ENCODE measurements at places on chromosomes 7 and 10. TPM values are rescaled to one million over a fixed set of nuclear protein-coding genes. Genes with fewer than 3 reads are reported as not detected.

DNA sequence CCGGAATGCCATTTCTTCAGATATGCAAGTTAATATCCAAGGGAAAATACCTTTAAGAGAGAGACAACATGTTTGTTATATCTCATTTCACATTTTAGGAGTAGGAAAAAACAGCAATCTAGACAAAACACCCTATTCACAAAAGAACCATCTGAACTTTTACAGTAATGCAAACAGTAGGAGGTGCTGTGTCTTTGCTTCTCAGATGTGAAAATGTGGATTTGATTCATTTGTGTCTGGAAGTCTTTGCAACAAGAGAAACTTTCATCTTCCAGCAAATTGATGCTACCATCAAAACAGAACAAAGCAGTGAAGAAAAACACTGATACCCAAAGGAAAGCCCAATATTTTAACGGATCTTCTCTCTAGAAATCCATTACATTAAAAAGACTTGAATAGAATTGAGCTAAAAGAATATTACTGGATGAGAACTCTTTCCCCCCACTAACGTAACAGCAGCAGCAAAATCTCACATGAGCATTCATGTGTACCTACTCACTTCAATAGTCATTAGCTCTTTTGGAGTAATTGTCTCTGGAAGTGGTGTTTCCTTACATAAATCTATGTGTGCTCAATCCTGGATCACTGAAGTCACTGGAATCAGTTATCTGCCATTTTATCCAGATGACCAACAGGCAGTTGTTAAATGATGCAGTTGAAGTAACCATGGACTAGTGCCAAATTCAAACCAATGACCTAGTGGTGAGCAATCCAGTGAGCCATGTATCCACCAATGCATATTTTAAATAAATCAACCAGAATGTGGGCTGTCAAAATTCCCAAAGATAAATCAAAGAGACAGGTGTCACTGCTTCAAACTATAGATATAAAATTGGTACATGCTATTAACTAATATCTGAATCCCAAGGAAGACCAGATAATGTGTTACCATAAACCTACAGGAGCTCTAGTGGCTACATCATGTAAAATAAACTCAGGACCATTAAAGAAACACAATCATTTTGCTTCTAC lies 1.8 kb downstream of the SEMA3C start:
- no peak overlapping the region for H3K27ac ChIP-seq
- no peak overlapping the region for H3K4me3 ChIP-seq
- peaks cover 10% of the 10 kb centered on the region for H3K4me1 ChIP-seq

- peak; percentile 36 for DNase-seq
- H3K4me1 ChIP-seq = no peaks in the 10 kb centered on the region
- no peaks in the 10 kb centered on the region for H3K27me3 ChIP-seq
- H3K27ac ChIP-seq = no peak overlapping the region
Measured at GRCh38 chr7:4129481-4130122, 552.5 kb upstream of the FOXK1 start.

GRCh38 chr7:143299346-143299745 lies 11.2 kb downstream of the CASP2 start:
- H3K27ac ChIP-seq = no peak overlapping the region
- H3K27me3 ChIP-seq = no peaks in the 10 kb centered on the region
- peaks cover 27% of the 10 kb centered on the region for H3K4me1 ChIP-seq
- DNase-seq = no peak
- H3K4me3 ChIP-seq = no peak overlapping the region

SEMA3D gene
- 10.3 TPM for total RNA-seq

Measured in endothelial cell of umbilical vein (primary cell).